Mesenchymal stem cell (in vitro differentiated cells and primary cell): ENCODE measurements at places on chromosomes 6 and 20.
A peak's percentile ranks its signal among the peaks of the same experiment; 100 is the strongest.

- DNase-seq, result no peak
These were observed 37.9 kb downstream of the SLC17A1 start for GRCh38 chr6:25793970-25794369.

GRCh38 chr20:49313283-49313682, 35.4 kb upstream of the ZNFX1 start:
- DNase-seq, result no peak

DNA sequence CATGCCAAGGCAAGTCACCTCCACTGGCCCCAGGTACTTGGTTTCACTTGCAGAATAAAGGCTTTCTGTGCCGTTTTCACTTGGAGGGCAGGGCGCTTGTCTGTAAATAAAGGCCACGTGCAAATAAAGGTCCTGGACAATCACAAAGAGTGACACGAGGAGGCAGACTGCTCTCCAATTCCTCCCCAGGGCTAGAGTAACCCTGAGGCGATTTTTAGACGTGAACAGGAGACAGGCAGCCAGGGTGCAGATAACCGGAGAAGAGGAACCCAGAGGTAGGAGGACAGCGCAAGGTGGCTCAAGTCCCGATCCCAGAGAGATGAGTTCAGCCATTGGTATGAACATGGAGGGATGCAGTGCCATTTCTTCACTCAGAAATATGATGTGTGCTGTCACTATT, 327.4 kb downstream of the KIF16B start:
- DNase-seq, result no peak

DNA sequence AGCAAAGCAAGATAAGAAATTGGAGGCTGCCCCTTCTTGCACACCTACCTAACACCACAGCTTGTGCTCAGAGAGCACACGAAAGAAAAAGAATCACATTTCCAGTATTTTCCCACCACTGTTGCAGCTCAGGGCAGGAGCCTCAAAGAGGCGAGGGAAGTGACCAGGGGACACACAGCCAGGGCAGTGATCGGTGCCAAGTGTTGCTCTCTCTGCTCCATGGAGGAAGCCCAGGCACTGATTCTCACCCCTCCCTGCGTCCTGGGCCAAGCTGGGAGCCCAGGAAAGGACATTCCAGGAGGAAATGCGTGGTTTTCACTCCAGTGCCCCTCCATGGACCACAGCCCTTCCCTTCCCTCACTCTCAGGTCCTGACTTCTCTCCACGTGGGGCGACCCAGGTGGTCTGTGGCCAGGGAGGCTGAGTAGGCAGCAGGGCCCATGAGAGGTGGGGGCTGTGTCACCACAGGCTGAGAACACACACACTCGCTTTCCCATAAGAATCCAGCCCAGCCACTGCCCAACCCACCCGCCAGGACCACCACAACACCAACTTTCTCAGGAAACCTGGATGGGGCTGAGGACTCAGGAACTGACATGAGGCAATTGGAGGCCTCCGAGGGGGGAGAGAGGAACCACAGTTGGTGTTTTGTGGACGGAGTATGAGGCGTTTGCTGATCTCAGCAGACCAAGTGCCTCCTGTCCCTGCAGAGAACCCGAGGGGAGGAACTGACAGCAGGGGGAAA, 81.7 kb upstream of the MAFB start:
- no peak for DNase-seq

DNA sequence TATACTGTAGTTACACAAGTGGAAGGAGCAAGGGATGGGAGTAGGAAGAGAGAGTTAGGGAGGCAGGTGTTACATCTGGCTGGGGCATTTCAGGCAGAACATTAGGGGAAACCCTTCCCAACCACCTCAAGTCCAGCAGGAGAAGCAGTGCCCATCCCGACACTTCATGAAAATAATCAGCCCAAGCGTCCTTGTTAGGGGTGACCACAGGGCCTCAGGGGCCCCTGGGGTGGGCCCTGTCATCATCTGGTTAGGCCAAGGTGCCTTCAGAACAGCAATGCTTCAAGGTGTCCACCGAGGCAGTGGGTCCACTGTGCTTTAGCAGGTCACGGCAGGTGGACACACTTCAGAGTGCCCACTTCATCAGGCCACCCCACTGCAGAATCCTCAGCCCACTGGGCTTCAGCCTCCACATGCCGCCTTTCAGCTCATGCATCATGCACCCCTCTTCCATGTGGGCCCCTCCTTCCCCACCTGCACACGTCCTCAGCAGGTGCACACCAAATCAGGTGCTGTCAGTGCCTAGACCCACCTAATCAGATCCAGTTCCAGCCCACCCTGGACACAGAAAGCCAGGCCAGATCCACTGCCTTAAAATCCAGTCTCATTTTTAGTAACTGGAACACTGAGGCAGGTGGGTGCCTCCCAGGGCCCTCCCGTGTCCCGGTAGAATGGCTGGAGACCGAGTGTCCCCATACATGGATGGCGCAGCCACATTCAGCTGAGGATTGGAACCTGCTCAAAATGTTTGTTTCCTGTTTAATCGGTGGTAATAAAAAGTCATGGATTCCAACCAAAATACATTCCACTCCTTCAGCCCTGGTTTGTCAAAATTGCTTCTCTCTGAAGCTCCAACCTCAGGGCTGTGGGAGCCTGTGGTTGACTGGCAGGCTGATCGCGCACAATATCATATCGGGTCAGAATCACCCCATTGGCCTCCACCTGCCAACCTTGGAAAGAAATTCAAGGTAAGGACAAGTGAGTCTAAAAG, 99.5 kb downstream of the ANKRD60 start:
- no peak for DNase-seq

- no peak for DNase-seq
These were observed 31.1 kb downstream of the ARID1B start for GRCh38 chr6:156808287-156808686.

DNA sequence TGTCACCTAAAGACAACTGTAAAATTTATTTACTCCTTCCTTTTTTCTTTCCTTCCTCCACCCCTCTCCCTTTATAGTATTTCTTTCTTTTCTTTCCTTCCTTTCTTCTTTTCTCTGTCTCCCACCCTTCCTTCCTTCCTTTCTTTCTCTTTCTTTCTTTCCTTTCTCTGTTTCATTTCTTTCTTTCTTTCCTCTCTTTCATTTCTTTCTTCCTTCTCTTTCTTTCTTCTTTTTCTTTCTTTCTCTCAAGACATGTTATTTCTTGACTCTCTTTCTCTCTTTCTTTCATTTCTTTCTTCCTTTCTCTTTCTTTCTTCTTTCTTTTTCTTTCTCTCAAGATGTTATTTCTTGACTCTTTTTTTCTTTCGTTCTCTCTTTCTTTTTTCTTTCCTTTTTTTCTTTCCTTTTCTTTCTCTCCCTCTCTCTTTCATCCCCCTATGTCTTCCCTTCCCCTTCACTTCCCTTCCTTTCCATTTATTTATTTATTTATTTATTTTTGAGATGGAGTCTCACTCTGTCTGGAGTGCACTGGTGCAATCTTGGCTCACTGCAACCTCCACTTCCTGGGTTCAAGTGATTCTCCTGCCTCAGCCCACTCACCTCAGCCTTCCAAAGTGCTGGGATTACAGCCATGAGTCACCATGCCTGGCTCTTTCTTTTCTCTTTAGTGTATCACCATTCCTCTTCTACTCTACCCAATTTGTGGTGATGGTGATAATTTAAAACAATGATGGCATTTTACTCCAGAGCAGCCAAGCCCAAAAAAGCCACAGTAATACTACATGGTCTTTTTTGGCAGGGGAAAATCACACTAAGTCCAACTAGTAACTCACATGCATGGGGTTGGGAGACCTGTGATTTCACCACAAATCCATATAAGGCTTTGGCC, 188.2 kb downstream of the ADGRG6 start:
- DNase-seq, result no peak

DNA sequence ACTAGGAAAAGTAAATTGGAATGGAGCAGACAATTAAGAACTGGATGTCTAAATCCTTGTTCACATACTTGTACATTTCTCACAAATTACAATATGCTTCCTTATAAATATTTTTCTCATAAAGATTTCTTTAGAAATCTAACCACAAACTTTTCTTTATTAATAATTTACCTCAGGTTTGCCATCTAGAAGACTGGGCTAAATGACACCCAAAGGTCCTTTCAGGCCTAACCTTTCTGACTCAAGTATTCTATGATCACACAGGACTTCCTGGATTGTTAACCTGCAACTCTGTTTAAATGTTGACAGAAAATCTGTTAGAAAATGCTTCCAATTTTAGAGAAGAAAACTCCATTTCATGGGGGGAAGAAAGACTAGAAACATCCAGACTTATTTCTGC, 330.5 kb upstream of the MAP3K7 start:
- DNase-seq, result no peak

- no peak for DNase-seq
These were observed 40.0 kb upstream of the ANKRD60 start for GRCh38 chr20:58268421-58268821.

- DNase-seq, result no peak
These were observed 215.4 kb upstream of the PREP start for GRCh38 chr6:105618247-105618646.

DNA sequence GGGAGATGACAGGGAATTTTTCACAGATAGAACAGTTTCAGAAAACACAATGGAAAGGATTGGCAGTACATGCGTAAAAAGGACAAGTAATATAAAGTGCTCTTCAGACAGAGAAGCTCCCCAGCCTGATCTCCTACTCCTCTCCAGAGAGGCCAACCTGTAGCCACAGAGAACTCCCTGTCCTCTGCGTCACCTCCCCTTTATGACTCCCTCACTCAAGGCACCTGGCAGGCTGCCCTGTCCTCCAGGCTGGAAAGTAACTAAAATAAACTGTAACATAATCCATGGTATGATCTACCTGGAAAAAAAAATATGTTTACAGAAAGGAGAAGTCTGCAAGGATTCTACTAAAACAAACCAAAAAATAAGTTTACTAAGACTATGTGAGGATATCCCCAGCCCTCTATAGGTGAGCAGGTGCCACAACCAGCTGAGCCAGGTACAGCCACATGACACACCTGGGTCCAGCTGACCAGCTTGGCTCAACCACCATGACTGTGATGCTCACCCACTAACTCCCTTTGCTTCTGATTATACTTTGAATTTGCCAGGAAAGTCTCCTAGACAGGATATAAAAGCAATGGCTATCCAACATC, 29.2 kb downstream of the MBOAT1 start:
- DNase-seq, result no peak

GRCh38 chr6:43877463-43878126, 107.6 kb downstream of the VEGFA start:
- DNase-seq, result no peak

- peak; percentile 58 for DNase-seq
These were observed 60.7 kb upstream of the SMLR1 start for GRCh38 chr6:130766239-130767144.

- DNase-seq, result no peak
These were observed 317.1 kb upstream of the HSF2 start for GRCh38 chr6:122082370-122082769.

- DNase-seq, result no peak
These were observed 33.7 kb upstream of the ZNF133 start for GRCh38 chr20:18254615-18255014.

DNA sequence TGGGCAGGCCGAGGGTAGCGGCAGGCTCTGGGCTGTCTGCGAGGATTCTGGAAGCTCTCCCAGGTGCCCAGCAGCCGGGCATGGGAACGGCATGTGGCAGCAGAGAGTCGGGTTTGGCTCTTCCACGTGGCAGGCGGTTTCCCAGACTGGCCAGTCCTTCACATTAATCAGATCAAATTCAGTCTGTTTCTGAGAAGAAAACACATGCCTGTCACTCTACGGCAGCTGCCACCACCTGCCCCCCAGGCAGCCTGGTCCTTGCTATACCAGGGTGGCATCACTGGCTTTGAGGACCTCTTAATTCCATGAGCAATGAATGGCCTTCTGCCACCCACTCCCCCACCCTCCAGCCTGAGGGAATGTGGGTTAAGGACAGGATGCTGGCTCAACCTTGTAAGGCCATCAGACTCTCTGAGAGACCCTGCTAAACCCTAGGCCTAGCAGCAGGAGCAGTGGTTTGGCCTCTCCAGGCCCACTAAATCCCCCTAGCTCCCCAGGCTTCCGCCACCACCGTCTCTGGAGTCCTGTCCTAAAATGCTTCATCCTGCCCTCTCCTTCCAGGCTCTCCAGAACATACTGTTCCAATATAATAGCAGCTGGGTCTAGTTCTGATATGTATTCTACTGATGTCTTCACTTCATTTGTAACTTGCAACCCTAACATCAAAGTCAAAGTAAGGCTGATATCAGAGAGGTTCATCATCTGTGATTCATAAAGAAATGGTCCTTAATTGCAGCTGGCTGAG, 47.8 kb downstream of the PLCG1 start:
- no peak for DNase-seq

GRCh38 chr6:106899697-106900096, 74.8 kb downstream of the CD24 start:
- no peak for DNase-seq

GRCh38 chr6:150940941-150941340, 75.4 kb downstream of the MTHFD1L start:
- peak; percentile 55 for DNase-seq
